Breast epithelium (tissue), 4 donors: ENCODE measurements at places on chromosomes 3 and 15. TPM values are rescaled to one million over a fixed set of nuclear protein-coding genes. Genes with fewer than 3 reads are reported as not detected.

The CNTN4 gene
- total RNA-seq = 16.7 TPM

The CDCP1 gene
- 1.9 TPM for total RNA-seq

The ACKR2 gene
- 15.8 TPM for total RNA-seq

The P2RY14 gene
- 1.9 TPM for total RNA-seq

The HRG gene
- not detected for total RNA-seq

The ITIH1 gene
- 0.33 TPM for total RNA-seq

The MRPL3 gene
- 95.1 TPM for total RNA-seq

The CEP97 gene
- 12.1 TPM for total RNA-seq

The ITGA11 gene
- 7.8 TPM for total RNA-seq

The HLTF gene
- 22.6 TPM for total RNA-seq

The CCR8 gene
- not detected for total RNA-seq

The SLC2A2 gene
- not detected for total RNA-seq

The HOMER2 gene
- total RNA-seq = 6.1 TPM

The TUSC7 gene
- not detected for total RNA-seq
